A673 (cell line): ENCODE measurements at places on chromosomes 3 and 15. TPM values are rescaled to one million over a fixed set of nuclear protein-coding genes. Genes with fewer than 3 reads are reported as not detected.

Gene KBTBD13
- total RNA-seq: not detected in 2 replicates

Gene FAM174B
- total RNA-seq: 2.7 and 3.7 TPM in 2 replicates

Gene PTPRG
- 11.5 and 11.7 TPM in 2 replicates for total RNA-seq

Gene CCDC13
- 0.55 TPM in 1 of 2 replicates, not detected in the other for total RNA-seq

Gene AADACL2
- not detected in 2 replicates for total RNA-seq

Gene CFAP91
- total RNA-seq: 0.68 and 0.75 TPM in 2 replicates
